ENCODE measurements at places on chromosomes 4 and X.

DNA sequence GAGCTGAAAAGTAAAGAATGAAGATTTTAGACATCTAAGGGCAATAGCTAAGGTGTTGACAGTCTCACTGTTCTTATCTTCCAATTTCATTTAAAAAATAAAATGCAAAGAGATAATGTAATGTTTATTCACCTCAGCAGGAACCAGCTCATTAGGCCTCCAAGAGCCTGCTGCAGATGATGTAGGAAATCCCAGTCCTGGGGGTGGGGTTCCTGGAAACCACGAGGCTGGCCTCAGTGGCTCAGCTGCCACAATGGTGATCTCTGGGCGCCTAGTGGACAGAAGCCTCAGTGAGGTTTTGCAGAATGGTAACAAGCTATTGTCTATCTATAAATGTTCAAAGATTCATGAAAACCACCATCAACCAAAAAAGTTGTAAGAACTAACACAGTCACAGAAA lies 77.3 kb downstream of the RPS3A start:
- DNase-seq, result no peak

DNA sequence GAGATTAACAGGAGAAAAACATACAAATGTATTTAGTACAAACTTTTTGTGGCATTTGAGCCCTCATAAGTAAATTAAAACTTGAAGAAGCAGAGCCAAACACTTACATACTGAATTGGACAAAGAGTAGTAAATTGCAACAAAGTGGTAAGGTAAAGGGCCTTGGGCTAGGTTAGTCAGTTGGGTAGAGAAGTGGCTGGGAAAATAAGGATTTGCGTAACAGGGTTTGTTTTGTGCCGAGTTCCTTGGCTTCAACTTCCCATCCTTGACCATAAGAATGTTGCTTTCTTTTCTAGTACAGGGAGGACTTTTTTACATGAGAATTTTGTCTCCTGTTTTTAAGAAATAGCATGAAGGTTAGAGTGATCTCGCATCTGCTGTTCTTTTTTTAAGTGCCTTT lies 33.3 kb upstream of the DSPP start:
- no peak for DNase-seq

DNA sequence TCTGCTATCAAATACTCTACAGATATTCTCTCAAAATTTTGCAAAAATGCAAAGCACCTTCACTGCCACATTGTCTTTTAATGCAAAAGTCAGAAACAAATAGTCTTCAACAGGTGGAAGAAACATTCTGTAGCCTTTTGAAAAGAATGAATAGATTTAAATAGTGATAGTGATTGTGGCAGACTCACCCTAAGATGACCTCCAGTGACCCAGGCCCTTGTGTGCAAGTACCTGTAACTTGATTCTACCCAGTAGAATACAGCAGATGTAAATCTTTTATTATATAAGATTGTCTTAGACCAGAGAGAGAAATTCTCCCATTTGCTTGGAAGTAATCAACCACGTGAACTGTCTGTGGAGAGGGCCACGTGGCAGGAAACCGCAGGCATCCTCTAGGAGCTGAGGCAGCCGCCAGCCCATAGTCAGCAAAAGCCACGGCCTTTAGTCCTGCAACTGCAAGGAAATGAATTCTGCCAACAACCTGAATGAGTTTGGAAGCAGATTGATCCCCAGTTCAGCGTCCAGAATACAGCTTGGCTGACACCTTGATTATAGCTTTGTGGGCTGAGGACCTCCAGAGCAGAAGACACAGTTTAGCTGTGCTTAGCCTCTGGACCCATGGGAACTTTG lies 272.5 kb downstream of the ARHGAP10 start:
- no peak for DNase-seq

DNA sequence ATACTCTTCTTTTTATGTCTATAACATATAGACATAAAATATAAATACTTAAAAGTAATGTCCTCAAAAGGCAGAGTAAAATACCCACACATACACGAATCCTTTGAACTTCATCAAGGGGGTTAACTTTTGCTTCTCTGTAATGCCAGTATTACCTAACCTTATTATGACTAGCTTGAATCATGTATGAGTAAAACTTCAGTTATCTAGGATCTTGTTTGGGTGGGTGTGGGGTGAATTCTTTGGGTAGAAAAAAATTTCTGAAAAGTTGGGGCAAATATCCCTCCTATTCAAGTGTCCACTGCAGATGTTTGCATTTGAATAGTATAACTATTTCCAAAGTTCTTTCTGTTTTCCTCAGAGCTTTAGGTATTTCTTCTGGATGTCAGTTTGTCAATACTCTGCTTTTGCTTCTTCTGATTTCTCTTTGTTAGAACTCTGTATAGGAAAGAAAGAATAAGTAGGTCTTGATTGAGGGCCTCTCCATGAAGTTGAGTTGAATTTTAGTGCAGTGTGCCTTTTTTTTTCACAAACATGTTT lies 173.8 kb downstream of the ADGRL3 start:
- DNase-seq, result no peak

DNA sequence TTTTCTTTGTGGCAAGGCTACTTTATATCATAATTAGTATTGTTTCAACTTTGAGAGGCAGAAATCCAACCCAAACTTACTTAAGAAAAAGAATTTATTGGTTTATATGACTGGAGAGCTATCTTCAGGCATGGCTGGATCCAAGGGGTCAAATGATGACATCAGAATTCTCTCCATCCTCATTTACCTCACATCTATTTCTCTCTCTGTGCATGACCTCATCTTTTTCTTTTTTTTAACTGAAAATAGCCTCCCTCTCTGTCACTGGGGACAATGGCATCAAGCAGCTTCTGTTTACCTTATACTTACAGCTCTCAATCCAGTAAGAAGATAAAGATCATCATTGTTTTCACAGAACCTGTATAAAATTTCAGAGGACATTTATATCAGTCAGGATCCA lies 12.0 kb upstream of the EXOC1L start:
- no peak for DNase-seq

GRCh38 chr4:55348466-55348865 lies 2.4 kb downstream of the SRD5A3 start:
- DNase-seq, result no peak

- no peak for DNase-seq
Observed at GRCh38 chrX:18951032-18951431, 32.9 kb downstream of the PHKA2 start.

DNA sequence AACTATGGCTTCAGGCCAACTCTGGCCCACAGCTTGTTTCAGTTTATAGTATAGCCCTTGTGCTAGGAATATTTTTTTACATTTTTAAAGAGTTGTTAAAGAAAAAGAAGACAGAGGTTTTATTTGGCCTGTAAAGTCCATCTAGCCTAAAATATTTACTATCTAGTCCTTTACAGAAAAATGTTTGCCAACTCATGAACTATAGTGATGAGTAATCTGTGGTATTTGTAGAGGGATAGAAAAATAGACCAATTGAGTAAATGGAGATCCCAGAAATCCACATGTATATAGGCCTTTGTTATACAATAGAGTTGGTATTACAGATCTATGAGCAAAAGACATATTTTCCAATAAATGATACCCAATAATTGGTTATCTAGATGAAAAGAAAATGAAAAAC lies 288.7 kb downstream of the PRDM5 start:
- no peak for DNase-seq

GRCh38 chr4:1871471-1872021 lies 353 bp downstream of the NSD2 start:
- DNase-seq, result no peak

DNA sequence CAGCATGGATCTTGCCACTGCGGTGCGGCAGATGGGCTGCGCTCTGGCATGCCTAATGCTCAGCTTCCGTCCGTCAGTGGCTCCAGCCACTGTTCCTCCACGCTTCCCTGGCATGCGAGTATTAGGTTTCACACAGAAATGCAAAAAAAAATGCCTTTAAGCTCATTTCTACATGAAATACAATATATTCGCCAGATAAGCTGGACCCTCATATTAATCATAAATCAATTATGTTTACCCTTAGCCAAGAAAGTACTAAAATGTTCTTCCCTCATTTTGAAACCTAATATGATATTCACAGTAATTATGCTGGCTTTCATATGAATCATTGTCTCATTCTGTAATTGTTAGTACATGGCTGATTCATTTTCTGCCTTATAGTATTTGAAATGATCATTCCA lies 115.5 kb upstream of the FAM241A start:
- no peak for DNase-seq

- no peak for DNase-seq
Observed at GRCh38 chrX:153948847-153949805, 4.7 kb upstream of the RENBP start.

- no peak for DNase-seq
Observed at GRCh38 chr4:24645765-24646550, 61.6 kb upstream of the DHX15 start.

- no peak for DNase-seq
Observed at GRCh38 chr4:107712236-107712635, 7.8 kb downstream of the PAPSS1 start.

GRCh38 chr4:2251073-2251794 lies 9.3 kb upstream of the HAUS3 start:
- no peak for DNase-seq

GRCh38 chr4:13364653-13365052 lies 119.5 kb downstream of the RAB28 start:
- DNase-seq, result no peak

DNA sequence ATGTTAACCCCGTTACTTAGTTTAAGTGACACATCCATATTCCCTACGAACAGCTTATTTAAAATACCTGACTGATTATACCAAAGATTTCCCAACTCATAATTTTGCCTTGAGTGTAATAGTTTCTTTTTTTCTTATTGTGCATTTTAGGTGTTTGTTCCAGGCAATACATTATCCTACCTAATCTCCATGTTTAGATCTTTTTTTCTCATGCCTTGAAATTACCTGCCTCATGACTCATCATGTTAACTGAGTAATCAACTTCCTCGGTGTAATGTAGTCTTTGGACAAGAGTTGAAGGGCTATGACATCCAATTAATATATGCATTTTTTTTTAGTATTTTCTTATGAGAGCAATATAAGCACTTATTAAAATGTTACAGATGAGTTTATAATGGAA lies 228.7 kb upstream of the ANKRD50 start:
- DNase-seq, result no peak
